ENCODE measurements at places on chromosomes 3 and 15.

GRCh38 chr3:155086051-155086450 is 5.9 kb downstream of the MME start:
- no peak for DNase-seq

- DNase-seq, result no peak
These were observed 25.8 kb upstream of the CNTN3 start for GRCh38 chr3:74640211-74640610.

DNA sequence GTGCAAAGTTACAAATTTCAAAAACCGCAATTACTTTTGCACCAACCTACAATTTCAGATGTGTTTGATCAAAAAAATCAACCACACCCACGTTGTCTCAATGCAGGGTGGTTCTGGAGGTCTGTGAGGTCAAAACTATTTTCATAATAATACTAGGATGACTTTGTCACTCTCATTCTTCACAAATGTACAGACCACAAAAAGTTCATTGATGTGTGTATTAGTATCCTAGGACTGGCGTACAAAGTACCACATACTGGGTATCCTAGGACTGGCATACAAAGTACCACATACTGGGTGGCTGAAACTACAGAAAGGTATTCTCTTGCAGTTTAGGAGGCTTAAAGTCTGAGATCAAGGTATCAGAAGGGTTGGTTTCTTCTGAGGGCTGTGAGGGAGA is 13.0 kb downstream of the SUCLG2 start:
- no peak for DNase-seq

GRCh38 chr15:48976444-48977088 is 12.8 kb upstream of the SHC4 start:
- no peak for DNase-seq

DNA sequence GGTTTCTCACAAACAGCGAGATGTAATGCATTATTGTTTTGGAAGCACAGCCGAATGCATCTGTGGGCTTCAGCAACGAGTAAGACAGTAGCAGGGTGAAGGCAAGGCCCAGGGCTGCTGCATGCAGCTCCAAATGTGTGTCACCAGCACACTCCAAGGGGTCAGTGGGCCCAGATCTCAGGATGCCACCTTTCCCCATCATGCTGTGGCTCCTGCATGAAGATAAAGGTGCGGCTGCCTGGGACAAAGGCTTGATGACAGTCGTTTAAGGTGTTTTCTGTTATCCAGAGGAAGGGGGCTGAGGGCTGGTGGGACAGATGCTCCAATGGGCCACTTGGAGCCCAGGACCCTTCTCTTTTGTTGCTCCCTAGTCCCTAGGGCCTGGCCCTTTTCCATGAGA is 13.2 kb downstream of the C3orf22 start:
- no peak for DNase-seq

- DNase-seq, result no peak
These were observed 43.8 kb downstream of the GABRB3 start for GRCh38 chr15:26729030-26729429.

- no peak for DNase-seq
These were observed 19.9 kb downstream of the KLF13 start for GRCh38 chr15:31346367-31347066.

GRCh38 chr3:157752956-157753786 is 250.0 kb upstream of the VEPH1 start:
- no peak for DNase-seq

- no peak for DNase-seq
These were observed 93.0 kb upstream of the LPP start for GRCh38 chr3:188060840-188061544.

DNA sequence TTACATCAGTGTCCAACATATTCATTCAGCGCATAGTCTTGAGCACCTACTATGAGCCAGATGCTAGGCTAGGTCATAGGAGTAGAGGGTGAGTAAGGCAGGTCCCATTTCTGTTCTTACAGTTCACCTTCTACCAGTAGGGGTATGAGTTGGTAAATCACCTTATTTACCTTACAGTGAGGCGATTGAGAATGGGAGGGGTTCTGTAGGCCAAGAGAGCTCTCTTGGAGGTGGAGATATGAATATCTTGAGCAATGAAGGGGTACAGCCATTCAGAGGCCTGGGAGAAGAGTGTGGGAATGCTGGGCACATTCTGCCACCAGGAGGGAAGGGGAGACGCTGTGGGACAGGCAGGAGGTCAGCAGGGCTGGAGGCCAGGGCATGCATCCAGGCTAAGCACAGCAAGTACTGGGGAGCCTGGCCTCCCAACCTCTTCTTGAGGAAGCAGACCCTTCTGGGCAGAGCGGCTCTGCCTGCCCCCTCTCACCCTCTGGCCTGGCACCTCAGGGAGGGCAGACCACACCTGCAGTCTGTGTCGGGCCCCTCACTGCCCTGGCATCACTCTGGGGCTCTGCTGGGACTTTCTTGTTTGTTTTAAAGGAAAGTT is 123.4 kb downstream of the EEFSEC start:
- DNase-seq, result no peak

DNA sequence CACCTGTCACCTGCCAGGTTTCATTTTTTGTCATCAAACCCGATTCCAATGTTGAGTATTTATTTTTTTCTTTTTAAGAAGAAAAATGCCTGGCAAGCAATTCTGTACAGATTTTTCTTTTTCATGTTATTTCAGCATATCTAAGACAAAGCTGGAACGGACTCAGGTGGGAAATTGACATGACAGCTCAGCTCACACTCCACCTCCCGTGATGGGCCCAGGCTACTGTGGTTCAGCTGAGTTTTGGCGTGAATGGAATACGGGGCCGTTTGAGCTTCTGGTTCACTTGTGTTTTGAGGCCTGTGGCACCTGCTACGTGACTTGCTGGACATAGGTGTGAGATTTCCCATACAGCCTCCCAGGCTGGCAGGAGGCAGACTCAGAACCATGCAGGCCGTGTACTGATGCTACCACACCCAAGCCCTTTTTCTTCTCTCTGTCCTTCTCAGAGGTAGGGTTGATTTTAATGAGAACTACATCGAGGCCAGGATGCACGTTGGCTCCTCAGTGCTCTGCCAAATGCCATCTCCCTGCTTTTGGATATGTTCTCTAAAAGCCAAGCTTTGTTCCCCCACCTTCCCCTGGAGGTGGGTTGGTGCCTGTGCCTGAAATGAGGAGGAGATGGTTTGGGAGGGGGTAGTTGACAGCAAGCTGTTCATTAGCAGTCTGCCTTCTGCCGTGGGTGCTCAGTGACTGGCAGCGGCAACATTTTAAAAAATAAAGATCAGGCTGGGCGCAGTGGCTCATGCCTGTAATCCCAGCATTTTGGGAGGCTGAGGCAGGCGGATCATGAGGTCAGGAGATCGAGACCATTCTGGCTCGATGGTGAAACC is 48.7 kb downstream of the TRAK1 start:
- no peak for DNase-seq

GRCh38 chr3:152396867-152397266 is 128.1 kb downstream of the MBNL1 start:
- no peak for DNase-seq

- no peak for DNase-seq
These were observed 38.5 kb downstream of the ARHGEF3 start for GRCh38 chr3:56763233-56763632.

DNA sequence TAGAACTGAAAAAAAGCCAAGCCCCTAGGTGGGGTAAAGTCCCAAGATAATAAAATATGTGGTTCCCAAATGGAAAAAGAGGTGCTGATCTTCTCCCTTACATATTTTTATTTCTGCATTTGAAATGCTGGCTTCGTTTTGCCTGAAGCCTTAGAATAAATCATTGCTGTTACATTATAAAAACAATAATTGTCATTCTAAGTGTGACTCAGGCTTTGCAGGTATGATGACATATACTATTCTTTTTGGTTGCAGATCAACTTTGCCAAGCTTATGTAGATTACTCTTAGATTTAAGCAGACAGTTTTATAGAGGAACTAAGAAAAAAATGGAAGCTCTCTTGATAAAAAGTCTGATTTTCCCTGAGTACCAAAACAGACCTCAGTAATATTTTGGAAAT is 7.5 kb downstream of the IDH3A start:
- DNase-seq, result no peak

DNA sequence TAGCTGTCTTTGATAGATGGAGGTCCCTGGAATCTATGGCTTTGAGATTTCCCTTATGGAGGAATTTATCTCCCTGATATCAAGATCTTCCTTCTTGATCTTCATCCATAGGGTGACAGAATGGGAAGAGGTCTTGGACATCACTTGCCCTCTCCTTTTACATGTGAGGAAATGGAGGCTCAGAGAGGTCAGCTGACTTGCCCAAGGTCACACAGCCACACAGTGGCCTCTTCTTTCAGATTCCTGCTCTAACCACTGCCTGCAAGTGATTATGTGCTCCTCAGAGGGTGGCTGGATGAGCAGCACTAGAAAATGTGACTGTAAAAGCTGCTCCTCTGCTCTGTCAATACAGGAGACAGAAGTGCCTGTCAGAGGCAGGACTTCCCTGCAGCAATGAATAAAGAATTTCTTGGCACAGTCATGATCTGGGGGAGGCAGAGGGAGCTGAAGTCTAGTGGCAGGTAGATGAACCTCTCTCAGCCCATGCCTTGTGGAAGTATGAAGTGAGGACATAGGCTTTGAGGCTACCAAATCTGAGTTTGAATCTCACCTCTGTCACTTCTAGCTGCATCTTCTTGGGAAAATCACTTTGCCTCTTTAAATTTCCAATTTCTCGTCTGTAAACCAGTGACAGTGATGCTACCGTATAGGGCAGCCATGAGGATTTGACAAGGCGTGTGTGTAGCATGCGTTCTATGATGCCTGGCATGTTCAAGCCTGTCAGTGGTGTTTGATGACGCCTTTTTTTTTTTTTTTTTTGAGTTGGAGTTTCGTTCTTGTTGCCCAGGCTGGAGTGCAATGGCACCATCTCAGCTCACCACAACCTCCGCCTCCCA is 12.0 kb downstream of the SSUH2 start:
- no peak for DNase-seq

DNA sequence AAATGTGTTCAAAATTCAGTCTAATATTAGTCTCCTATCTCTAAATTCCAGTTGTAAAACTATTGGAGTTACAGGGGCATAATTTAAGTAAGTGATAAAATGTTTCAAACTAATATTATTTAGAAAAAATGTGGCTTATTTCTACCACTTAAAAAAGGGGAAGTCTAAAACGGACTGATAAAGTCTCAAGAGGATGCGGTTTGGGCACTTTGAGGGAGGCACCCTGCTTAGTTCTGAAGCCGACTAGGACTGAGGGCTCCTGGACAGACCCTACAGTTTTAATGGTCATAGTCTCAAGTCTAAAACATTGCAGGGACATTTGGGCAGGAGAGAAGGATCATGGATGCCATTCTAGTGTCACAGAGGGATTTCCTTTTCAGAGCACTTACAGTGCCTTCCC is 566.3 kb downstream of the NR2F2 start:
- DNase-seq, result no peak

DNA sequence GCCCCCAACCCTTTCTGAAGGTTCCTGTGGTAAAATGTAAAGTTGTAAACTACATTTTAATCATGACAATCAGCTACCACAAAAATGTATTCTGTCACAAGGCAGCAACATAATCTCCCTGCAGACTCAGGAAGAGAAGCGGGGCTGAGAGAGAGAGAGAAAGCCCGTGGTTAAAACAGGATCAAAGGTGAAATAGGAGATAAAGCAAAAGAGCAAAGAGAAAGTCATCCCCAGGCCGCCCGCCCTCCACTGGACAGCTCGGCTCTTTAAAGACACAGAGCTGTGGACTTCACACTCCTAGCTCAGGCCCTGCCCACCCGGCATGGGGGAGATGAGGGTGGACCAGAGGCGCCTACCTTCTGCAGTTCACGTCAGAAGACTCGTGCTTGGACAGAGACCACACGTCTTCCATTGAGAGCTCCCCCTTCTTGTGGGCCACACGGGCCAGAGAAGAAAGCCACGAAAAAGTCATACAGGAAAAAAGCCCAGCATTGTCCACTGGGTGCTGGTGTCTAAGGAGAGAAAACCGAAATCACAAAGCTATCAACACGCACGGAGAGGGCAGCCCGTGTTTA is 29.4 kb downstream of the ABCC5 start:
- DNase-seq, result no peak

- no peak for DNase-seq
These were observed 11.7 kb downstream of the PXYLP1 start for GRCh38 chr3:141243271-141243707.

- DNase-seq, result no peak
These were observed 16.8 kb upstream of the ATP1B3 start for GRCh38 chr3:141859651-141860050.

Data from memory B cell (primary cell).